ENCODE measurements at places on chromosomes 2 and 18.

- no peak for DNase-seq
Measured at GRCh38 chr18:56034949-56035348, 447.0 kb upstream of the TCF4 start.

DNA sequence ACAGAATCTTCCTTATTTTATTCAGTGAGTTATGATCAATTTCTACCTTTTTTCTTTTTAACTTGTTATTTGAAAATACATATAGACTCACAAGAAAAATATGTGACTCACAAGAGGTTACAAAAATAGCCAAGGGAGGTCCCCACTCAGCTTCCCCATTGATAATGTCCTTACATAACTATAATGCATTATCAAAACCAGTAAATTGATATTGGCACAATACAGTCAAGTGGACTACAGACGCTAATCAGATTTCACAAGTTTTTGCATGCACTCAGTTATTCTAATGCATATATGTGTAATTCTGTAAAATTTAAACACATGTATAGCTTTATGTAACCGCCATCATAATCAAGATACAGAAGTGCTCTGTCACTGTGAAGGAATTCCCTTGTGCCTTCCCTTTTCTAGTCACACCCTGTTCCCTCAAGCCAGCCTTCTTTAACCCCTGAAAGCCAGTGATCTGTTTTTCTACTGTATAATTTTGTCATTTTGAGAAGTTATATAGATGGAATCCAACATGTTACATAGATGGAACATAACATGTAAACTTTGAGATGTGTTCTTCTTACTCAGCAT, 118.4 kb downstream of the ALMS1 start:
- DNase-seq: no peak

- peak; percentile 60 for DNase-seq
Measured at GRCh38 chr2:110802208-110802932, 70.0 kb downstream of the ACOXL start.

GRCh38 chr18:37544217-37544616, 21.4 kb downstream of the CELF4 start:
- DNase-seq: no peak

DNA sequence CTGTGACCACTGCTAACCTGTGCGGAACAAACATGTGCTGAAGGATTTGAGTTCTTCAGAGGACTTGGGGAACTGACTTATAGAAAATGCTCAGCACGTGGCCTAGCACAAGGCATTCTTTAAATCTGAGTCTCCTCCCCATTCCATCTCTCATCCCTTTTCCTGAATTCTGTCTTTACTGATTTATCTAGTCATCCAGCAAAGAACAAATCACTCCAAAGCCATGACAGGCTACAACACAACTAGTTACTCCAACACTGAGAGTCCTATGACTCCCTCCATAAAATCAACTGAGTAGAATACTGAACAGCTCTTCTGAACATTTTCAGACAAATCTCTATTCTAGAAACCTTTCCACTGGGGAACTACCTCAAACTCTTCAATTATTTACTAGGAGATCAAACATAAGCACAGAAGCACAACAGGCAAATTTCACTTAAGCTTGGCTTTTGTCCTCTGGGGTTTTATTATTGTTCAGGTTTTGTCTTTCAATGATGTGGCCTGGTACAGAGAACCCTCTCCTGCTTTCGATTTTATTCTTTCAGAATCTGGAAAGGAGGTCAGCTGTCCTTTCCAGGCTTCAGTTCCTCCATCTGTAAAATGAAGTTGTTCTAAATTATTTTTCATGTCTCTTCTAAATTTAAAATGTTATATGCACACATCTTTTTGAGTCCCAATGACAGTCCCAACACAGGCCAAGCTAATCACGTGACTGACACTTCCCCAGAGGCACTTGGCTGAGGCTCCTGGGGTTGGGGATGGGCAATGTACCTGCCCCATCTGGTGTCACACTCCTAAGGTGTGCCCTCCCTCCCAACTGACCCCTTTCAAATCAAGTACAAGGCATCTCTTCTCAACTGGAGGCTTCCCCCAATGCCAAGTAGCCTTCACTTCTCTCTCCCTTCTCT, 31.8 kb downstream of the RNU4ATAC start:
- DNase-seq: no peak

GRCh38 chr2:227805578-227805977, 8.1 kb upstream of the CCL20 start:
- no peak for DNase-seq
